ENCODE measurements at places on chromosomes 16 and 17.

DNA sequence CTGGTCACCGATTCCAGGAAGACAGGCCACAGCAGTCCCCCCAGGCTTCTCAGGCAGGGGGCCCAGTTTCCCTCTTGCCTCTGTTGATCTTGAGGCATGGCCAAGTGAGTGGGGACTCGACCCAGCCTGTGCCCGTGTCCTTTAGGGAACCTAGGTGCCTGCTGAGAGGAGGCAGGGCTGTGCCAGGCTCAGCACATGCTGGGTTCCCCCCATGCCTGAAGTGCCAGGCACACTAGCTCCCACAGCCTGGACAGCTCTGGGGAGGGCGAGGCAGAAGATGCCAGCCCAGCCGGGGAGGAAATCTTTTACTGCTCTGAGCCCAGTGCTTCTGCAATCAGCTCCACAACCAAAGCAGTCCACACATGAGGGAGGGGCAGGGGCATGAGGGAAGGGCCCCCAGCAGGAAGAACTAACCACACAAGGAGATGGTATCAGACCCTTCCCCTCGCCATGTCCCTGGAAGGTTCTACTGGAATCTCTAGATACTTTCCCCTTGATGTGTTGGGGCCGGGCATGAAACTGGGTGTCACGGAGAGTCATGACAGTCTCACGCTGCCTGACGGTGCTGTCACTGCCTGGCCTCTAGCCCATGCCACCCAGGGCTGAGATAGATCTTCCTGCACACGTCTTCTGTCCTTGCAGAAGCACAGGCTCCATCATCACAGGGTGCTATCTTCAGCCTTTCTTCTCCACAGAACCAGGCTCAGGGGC lies 25.5 kb downstream of the MYO18A start:
- no peak for DNase-seq

GRCh38 chr17:1188812-1189504 lies 9.2 kb upstream of the ABR start:
- peak; percentile 25 for DNase-seq

DNA sequence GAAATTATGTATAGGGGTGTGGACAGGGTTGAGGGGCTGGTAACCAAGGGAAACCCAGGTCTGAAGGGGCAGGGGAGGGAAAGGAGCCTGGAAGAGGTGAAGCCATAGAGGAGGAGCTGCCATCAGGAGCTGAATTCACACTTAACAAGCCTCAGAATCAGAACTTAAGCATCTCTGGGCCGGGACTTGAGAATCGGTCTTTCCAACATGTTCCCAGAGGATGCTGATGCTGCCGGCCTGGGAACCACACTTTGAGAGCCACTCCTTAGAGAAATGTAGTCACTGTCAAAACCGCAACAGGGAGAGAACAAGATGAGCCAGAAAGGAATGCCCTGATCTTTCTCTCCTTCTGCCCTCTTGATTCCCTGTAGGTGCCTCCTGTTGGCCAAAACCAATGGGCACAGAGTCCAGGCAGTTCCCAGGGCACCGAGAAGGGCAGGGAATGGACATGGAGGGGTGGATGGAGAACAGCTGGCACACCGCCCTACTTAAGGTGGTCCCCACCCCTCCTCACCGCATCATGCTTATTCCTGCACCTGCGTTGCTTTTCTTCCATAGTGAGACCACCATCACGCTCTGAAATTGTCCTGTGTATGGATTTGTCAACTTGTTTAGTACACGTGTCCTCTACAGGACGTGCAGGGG lies 88.5 kb downstream of the GSG1L start:
- DNase-seq: no peak

DNA sequence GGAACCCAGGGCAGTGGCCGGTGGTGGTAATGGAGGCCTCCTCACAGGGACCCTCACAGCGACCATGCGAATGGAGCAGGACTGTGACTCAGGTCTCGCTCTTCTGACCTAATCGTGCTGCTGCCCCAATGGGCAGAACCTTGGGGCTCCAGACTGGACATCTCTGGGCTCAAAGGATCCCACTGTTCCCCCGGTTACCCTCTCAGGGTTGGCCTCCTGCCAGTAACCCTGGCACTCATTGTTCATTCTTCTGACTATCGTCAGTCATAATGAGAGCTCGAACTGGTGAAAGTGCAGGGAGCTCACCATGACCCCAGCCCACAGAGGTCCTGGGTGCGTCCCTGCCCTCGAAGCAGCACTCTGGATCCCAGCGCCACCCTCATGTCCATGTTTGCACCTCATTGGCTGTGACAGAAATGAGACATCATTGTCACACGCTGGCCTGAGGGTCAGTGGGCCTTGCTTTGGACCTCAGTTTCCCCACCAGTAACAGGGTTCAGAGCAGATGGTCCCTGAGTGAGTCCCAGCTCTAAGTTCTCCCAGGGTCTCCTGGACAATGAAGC lies 4.0 kb upstream of the NPRL3 start:
- DNase-seq: no peak

DNA sequence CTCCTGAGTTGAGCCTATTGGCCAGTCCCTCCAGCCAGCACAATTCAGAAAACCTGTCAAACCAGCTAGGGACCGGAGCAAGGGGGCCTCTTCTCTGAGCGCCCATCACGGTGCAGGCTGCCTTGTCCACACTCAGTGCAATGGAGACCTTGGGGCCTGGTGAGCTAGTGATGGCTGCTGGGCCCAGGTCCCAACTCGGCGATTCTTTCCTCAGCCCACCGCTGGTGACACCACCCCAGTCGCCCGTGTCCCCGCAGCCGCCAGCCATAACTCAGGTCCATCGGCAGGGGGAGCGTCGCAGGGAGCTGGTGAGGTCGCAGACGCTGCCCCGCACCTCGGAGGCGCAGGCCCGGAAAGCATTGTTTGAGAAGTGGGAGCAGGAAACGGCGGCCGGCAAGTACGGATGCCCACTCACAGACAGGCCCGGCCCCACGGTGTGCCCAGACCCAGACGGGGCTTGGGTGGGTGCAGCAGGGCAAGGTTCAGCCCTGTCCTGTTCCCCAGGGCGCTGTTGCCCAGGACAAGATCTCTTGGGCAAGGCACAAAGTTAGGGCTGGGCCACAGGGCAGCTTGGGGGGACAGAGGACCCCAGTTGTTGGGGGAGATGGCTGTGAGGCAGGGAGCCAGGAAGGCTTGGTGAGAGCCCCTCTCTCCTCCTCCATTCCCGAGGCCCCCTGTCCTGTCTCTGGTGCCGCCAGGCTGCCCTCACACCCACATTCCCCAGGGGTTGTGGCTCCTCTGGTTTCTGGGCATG lies 10.8 kb downstream of the SMTNL2 start:
- no peak for DNase-seq

- no peak for DNase-seq
These were observed 113.4 kb downstream of the AMFR start for GRCh38 chr16:56312028-56312300.

DNA sequence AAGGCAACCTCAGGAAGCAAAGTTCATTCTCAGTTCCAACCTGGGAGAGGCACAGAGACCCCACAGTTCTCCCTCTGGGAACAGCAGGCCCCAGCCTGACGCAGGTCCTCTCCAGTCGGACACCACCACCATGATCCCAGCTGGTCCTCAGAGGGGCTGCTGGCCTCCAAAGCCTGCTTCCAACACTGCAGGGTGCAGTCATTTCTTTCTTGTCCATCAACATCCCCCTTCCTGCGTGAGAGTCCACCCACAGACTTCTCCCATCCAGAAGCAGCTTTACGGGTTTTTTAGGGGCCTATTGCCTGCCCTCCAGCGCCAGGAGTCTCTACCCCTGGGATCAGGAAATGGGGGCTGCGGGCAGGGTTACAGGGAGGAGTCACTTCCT lies 29.3 kb upstream of the TNRC6C start:
- no peak for DNase-seq

- DNase-seq: no peak
These were observed 99.0 kb downstream of the OR1D5 start for GRCh38 chr17:2964370-2964769.

DNA sequence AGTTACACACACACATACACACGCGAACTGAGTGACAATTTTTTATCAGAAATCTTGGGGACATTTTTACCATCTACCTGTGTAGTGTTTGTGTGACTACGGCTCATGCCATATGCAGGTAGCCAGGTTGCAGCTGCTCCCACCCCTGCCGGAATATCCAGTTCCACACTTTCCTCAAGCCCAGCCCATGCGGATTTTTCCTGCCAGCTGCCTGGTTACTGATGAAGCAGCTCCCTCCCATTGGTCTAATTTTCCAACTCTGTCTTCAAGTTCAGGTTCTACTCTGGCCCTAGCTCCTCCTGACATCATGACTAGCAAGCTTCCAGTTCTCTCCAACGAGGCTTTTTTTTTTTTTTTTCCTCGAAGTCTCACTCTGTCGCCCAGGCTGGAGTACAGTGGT lies 4.8 kb downstream of the GSG1L2 start:
- no peak for DNase-seq

DNA sequence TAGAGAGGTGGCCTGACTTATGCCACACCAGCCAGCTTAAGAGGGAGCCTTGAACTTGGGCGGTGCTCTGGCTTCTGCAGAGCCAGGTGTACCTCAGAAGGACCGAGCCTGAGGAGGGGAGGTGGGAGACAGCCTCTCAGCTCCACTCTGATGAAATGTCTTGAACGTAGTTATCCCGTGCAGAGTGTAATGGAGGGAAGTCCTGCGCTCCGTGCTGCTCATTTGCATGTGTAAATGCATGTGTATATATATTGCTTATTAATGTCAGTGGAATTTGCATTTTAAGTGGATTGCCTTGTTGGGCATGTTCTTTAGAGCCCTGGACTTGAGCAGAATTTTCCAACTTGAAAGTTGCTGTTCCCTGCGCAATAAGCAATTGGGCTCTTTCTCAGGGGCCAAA lies 264.9 kb upstream of the SDK2 start:
- no peak for DNase-seq

DNA sequence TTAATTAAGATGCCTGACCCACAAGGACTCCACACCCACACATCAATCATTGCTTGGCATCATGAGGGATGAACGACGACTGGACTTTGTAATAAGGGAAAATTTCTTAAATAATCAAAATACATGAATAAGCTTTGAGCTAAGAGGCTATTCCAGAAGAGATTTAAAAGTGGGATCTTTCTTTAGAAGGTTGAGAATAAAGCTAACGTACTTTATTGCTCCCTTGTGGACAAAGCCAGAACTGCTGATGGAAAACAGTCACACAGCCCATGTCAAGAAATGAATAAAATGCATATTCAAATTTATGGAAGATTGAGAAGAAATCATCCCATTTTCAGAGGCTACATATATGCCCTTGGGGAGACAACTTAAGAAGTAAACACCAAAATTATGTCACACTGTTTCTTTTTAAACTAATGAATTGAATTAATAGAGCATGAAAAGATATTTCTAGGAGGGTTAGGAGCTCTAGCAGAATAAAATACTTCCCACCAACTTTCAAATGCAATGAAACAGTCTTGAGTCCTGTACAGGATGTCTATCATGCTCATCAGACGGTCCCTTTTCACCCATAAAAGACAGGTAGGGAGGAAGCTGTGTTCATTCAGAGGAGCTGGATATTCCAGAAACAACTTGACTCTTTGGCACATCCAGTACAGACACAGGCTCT lies 60.2 kb upstream of the PHOSPHO1 start:
- peak; percentile 21 for DNase-seq

DNA sequence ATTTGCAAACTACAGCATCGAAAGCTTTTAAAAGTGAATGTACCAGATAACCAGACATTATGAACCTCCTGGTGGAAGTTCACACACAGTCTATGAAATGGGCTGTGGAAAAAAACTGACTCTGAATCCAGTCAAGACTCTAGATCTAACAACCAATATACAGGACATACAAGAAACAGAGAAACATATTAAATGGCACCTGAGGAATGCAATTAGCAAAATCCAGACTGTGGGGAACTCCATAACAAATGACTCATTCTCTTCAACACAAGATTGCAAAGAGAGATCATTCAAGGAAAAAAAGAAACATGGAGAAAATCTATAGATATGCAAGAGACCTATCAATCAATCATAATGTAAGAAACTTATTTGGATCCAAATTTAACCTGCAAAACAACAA lies 119.0 kb downstream of the MYO1D start:
- DNase-seq: no peak

DNA sequence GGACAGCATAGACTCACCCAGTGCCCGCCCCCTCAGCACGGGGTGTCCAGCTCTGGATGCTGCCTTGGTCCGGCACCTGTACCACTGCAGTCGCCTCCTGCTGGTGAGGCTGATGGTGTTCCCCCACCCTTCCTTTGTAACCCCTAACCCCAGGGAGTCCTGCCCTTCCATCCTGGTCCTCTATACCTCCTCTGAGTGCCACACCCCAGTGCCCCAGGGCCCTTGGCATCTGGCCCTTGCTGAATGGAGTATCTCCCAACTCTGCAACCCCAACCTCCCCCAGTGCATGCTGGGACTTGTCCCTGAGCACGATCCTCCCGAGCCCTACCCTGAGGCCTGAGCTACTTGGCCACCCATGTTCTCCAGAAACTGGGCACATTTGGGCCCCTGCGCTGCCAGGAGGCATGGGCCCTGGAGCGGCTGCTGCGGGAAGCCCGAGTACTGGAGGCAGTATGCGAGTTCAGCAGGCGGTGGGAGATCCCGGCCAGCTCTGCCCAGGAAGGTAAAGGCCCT lies 15.8 kb downstream of the RIPOR1 start:
- no peak for DNase-seq

- DNase-seq: no peak
These were observed 1.1 kb downstream of the USP31 start for GRCh38 chr16:23148166-23148512.

GRCh38 chr16:84724606-84725309 lies 25.0 kb downstream of the USP10 start:
- DNase-seq: no peak

- no peak for DNase-seq
These were observed 409.6 kb downstream of the SOX9 start for GRCh38 chr17:72530454-72530853.

GRCh38 chr17:34703533-34703932 lies 124.2 kb downstream of the TMEM132E start:
- no peak for DNase-seq

DNA sequence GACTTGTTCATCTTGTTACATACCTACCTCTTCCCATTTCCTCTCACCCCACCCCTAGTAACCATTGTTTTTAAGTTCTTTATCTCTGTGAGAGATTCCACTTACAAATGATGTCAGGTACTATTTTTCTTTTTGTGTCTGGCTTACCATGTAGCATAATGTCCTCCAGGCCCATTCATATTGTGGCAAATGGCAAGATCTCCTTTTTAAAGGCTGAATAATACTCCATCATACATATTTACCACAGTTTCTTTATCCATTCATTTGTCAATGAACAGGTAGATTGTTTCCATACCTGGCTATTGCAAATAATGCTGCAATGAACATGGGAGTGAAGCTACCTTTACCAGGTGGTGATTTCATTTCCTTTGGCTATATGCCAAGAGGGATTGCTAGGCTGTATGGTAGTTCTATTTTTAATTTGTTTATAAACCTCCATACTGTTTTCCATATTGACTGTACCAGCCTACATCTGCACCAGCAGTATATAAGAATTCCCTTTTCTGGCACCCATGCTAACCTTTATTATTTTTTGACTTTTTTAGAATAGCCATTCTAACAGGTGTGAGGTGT lies 53.9 kb downstream of the NSRP1 start:
- DNase-seq: no peak

Data from LHCN-M2 (cell line).